Calu3 (cell line): ENCODE measurements at places on chromosomes 2 and 18. TPM values are rescaled to one million over a fixed set of nuclear protein-coding genes. Genes with fewer than 3 reads are reported as not detected.
A peak's percentile ranks its signal among the peaks of the same experiment; 100 is the strongest.

DNA sequence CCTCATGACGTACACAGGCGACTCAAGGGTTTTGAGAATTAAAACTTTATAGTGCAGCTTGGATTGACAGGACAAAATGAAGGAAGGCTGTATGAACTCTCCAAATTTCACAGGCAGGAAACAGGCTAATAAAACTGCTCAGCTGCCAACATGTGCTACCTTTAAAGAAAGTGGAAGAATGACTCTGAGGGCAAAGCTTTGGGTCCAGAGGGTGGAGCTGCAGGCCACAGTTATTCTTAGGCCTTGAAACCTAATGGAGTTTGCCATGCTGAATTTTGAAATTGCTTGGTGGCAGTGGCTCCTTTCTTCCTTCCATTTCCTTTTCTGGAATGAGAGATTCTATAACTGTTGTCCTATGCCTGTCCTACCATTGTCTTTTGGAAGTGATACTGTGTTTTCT, 34.8 kb downstream of the HAT1 start:
- no peak overlapping the region for H3K4me3 ChIP-seq
- DNase-seq, result no peak
- H3K4me1 ChIP-seq, result peaks cover 8% of the 10 kb centered on the region
- no peaks in the 10 kb centered on the region for H3K36me3 ChIP-seq
- H3K27me3 ChIP-seq, result no peaks in the 10 kb centered on the region

GRCh38 chr2:239734436-239735005, 290.6 kb downstream of the NDUFA10 start:
- no peak for DNase-seq
- no peak overlapping the region for H3K27ac ChIP-seq
- peaks cover 5% of the 10 kb centered on the region for H3K36me3 ChIP-seq
- peaks cover 39% of the 10 kb centered on the region for H3K27me3 ChIP-seq
- no peaks in the 10 kb centered on the region for H3K4me1 ChIP-seq

- DNase-seq, result no peak
- H3K4me3 ChIP-seq, result no peak overlapping the region
- H3K27me3 ChIP-seq, result no peaks in the 10 kb centered on the region
- H3K36me3 ChIP-seq, result no peaks in the 10 kb centered on the region
Measured at GRCh38 chr2:191864628-191865374, 17.9 kb upstream of the CAVIN2 start.

DNA sequence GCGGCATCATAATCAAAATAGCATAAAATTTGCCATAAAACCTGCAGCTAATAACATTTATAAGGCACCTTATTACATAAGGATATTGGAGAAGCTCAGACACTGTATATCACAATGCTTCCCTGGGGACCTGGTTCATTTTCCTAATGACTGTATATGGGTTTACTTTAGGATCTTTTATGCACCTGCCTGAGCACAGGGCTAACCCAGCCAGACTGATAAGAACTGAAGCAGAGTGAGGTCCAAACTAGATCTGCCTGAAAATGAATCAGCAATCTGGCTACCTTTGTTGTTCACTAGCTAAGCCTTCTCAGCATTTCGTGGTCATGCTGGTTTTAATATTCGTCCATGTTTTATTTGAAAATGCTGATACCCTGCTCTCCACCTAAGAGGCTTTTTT, 1922.3 kb upstream of the CELF4 start:
- DNase-seq, result no peak
- H3K36me3 ChIP-seq, result no peaks in the 10 kb centered on the region
- H3K4me1 ChIP-seq, result no peaks in the 10 kb centered on the region

GRCh38 chr2:195029804-195030654, 627.0 kb upstream of the SLC39A10 start:
- H3K27ac ChIP-seq, result peak overlapping the region; percentile 42
- no peak for DNase-seq
- H3K36me3 ChIP-seq, result no peaks in the 10 kb centered on the region
- no peaks in the 10 kb centered on the region for H3K27me3 ChIP-seq
- peaks cover 24% of the 10 kb centered on the region for H3K4me1 ChIP-seq

GRCh38 chr2:214035921-214036320, 374.9 kb upstream of the VWC2L start:
- H3K27me3 ChIP-seq, result no peaks in the 10 kb centered on the region
- H3K4me3 ChIP-seq, result no peak overlapping the region
- no peaks in the 10 kb centered on the region for H3K4me1 ChIP-seq
- H3K27ac ChIP-seq, result no peak overlapping the region

DNA sequence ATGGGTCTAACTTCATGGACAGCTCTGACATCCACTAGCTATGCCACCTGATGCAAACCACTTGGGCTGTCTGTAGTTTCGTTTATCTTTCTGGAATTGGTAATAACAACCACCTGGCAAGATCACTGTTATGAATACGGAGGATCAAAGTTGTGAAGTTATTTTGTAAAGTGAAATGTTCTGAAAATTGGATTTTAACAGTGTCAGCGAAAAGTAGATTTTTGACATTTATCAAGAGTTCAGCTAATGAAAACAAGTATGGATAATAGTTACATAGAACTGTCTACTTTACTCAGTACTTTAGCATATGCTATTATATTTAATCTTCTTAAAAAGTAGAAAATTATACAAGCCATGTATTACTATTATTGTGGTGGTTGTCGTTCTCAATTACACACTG, 813.8 kb downstream of the RNF144A start:
- H3K4me1 ChIP-seq, result peaks cover 2% of the 10 kb centered on the region
- H3K4me3 ChIP-seq, result no peak overlapping the region
- no peaks in the 10 kb centered on the region for H3K27me3 ChIP-seq

GRCh38 chr2:129142465-129142864, 823.8 kb upstream of the HS6ST1 start:
- H3K4me1 ChIP-seq, result no peaks in the 10 kb centered on the region
- H3K36me3 ChIP-seq, result no peaks in the 10 kb centered on the region
- no peak for DNase-seq
- H3K27ac ChIP-seq, result no peak overlapping the region
- H3K4me3 ChIP-seq, result no peak overlapping the region
- H3K27me3 ChIP-seq, result no peaks in the 10 kb centered on the region

DNA sequence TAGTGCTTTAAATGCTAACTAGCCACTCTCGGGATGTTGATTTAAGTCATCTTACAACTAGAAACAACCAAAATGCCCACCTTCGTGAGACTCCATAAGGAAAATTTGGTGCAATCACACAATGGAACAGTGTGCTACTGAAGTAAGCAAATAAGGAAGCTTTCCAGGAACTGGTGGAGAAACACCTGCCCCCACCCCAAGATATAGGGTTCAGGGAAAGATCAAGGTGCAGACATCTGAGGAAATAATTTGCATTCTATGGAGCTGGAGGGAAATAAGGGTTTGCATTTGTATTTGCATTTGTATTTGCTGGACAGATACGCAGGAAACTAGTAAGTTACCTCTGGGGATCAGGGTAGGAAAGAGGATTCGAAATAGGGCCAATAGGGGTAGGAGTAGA, 90.9 kb downstream of the ACAA2 start:
- H3K4me3 ChIP-seq, result peak overlapping the region; percentile 9
- H3K4me1 ChIP-seq, result peaks cover 41% of the 10 kb centered on the region
- H3K36me3 ChIP-seq, result peaks cover 7% of the 10 kb centered on the region
- H3K27ac ChIP-seq, result peak overlapping the region; percentile 79
- H3K27me3 ChIP-seq, result no peaks in the 10 kb centered on the region

GRCh38 chr2:226999661-227000060, 163.8 kb downstream of the RHBDD1 start:
- no peaks in the 10 kb centered on the region for H3K4me1 ChIP-seq
- H3K36me3 ChIP-seq, result no peaks in the 10 kb centered on the region
- no peak overlapping the region for H3K27ac ChIP-seq
- no peak for DNase-seq
- H3K27me3 ChIP-seq, result no peaks in the 10 kb centered on the region
- H3K4me3 ChIP-seq, result no peak overlapping the region

GRCh38 chr2:63591566-63592175, 2.9 kb downstream of the MDH1 start:
- H3K4me1 ChIP-seq, result peaks cover 16% of the 10 kb centered on the region
- H3K4me3 ChIP-seq, result no peak overlapping the region
- H3K27me3 ChIP-seq, result no peaks in the 10 kb centered on the region
- H3K36me3 ChIP-seq, result peaks cover 43% of the 10 kb centered on the region

GRCh38 chr2:46252891-46253659, 44.1 kb upstream of the EPAS1 start:
- no peaks in the 10 kb centered on the region for H3K36me3 ChIP-seq
- DNase-seq, result no peak
- H3K4me1 ChIP-seq, result no peaks in the 10 kb centered on the region
- no peak overlapping the region for H3K27ac ChIP-seq
- H3K27me3 ChIP-seq, result no peaks in the 10 kb centered on the region
- no peak overlapping the region for H3K4me3 ChIP-seq

DNA sequence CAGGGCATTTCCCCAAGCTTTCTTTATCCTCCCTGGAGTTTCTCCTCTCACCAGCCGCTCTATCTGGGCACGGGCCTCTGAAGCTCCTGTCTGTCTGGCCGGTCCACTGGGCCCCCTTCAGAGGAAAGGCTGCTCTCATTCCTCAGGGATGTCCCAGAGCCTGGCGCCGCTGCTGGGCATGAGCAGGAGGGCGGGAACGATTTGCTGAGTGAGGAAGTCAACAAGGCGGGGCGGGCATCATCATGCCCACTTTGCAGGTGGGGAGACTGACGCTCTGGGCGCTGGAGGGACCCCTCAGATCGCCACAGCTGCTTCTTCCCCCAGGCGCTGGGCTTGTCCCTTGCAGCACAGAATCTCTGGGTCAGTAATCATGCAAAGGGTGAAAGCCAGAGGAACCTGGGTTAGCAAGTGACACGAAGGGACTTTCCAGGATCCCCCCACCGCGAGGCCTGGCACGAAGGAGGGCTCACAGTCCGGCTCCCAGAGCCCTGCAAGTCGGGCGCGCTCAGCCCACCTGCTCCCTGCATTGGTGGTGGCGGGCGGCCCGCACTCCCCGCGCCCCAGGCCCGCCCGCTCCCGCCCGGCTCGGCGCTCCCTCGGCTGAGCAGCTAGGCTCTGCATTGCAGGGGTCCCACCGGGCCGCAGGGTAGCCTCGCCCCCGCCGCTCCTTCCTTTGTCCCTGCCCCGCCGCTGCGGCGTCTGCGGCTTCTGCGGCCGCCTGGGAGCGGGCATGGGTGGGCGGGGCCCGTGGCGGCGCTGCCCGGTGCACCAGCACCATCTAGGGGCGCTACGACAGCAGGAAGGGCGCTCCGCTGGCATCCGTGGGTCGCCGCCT, 157.8 kb downstream of the CYRIA start:
- H3K27me3 ChIP-seq, result peaks cover 55% of the 10 kb centered on the region
- peak overlapping the region; percentile 58 for H3K4me3 ChIP-seq
- no peaks in the 10 kb centered on the region for H3K36me3 ChIP-seq
- peak; percentile 68 for DNase-seq

GRCh38 chr18:79950515-79951341, 725 bp downstream of the SLC66A2 start:
- peaks cover 16% of the 10 kb centered on the region for H3K36me3 ChIP-seq
- H3K4me1 ChIP-seq, result no peaks in the 10 kb centered on the region
- peak overlapping the region; percentile 71 for H3K4me3 ChIP-seq

- H3K27ac ChIP-seq, result no peak overlapping the region
- no peaks in the 10 kb centered on the region for H3K36me3 ChIP-seq
- peaks cover 50% of the 10 kb centered on the region for H3K27me3 ChIP-seq
- no peaks in the 10 kb centered on the region for H3K4me1 ChIP-seq
Measured at GRCh38 chr2:21291426-21291825, 167.7 kb downstream of the TDRD15 start.

The MOCOS gene
- 24.5 and 25.7 TPM in 2 replicates for total RNA-seq

The FBXO11 gene
- total RNA-seq, result 58.0 and 65.3 TPM in 2 replicates

The SERPINB3 gene
- total RNA-seq, result 0.34 and 0.68 TPM in 2 replicates

The NT5C1B gene
- total RNA-seq, result not detected in 2 replicates

The EFR3B gene
- 0.10 and 0.17 TPM in 2 replicates for total RNA-seq

The ARHGEF33 gene
- 0.34 and 0.71 TPM in 2 replicates for total RNA-seq

The HTR2B gene
- total RNA-seq, result not detected in 2 replicates

The LRRC30 gene
- total RNA-seq, result not detected in 2 replicates

The PSTPIP2 gene
- 2.6 TPM in 2 replicates for total RNA-seq

The ADGRF3 gene
- total RNA-seq, result 0.24 and 0.59 TPM in 2 replicates

The HMSD gene
- 7.8 and 11.9 TPM in 2 replicates for total RNA-seq

The ALK gene
- total RNA-seq, result not detected in 2 replicates
